ENCODE measurements at places on chromosomes 1 and 21.

DNA sequence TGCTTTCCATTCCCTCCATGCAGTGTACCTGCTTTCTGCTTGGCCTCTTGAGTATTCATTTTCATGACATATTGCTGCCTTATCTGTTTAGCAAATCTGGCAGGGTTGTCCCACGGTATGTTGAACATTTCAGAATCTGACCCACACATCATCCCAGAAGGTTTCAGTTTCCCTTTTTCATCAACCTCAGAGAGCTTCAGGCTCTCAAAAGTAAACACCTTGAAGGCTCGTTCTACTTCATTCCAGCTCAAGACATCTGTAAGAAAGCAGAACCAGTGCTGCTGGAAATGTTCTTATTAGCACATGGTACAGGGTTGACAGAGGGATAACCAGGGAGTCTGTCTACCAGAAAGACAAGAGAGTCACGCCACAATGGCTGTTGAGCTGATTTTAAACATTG lies 103.6 kb downstream of the SPAG17 start:
- DNase-seq, result peak; percentile 67

GRCh38 chr1:70355920-70356319 lies 1.4 kb upstream of the ANKRD13C start:
- no peak for DNase-seq

GRCh38 chr21:40512590-40512989 lies 334.4 kb downstream of the DSCAM start:
- peak; percentile 31 for DNase-seq

DNA sequence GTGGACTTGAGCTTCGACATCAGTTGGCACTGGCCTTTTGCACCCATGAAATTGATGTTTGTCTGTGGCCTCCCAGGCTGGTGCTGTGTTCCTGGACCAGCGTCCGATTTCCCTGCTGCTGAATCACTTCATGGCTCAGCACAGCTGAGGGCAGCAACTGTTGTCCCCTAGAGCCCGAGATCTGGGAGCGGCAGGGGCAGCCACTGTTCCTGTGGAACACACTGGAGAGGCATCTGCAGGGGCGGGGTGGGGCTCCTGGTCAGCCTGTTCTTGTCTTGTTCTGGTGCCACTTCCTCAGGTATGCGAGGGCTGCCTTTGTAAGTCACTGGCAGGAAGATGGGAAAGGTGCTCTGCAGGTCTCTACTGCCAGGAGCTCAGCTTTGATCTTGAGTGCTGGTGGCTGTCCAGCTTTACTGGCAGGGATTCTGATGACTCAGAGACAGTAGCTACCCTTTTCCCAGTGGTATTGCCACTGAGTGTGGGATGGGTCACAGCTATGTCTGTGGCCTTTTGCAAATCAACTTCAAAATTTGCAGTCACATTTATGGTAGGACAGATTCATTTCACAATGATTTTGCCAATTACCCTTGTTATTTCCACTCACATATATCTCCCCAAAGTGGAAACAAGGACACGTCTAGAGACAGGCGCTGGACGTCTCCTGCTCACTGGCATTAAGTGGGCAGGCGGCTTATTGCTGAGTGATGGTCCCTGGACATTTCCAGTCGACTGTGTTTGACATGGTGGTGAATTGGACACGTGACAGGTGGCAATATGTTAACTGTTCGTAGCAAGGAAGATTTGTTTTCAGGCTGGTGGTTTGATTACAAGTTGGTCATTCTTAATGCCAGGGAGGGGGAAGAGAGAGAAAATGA lies 15.3 kb downstream of the AGPAT3 start:
- DNase-seq, result no peak
